Head of caudate nucleus (tissue), 42 donors: ENCODE measurements at places on chromosomes 3 and 15.

DNA sequence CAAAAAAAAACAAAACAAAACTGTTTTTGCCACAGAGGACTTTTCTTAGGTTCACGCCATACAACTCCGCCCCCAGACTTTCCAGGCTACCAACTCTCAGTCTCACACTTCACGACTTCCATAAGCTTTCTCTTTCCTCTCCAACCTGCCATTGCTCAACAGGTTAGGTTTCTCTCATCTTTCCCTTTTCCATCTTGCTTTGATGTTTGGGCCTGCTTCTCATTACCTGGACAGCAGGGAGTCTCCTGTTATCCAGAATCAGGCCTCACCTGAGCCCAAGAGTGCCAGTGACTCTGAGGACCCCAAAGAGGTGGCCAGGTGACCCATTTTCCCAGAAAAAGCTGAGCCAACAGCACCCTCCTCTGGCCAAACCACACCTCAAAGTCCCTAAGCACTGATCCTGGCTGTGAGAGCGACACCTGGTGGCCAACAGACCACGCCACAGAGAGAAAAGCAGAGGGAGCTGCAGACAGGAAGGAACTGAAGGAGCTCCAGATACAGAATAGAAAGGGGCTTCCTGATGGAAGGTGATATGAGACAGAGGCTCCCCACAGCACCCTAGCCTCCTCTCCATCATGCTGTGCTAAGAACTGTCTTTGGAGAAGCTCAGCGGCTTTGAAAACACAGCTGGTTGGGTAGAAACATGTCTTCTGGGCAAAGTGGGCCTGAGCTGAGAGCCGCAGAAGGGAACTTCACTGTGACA lies 4.0 kb downstream of the CCDC51 start:
- peak; percentile 93 for DNase-seq

- peak; percentile 97 for DNase-seq
Measured at GRCh38 chr15:69058830-69059556, 44.5 kb downstream of the NOX5 start.

DNA sequence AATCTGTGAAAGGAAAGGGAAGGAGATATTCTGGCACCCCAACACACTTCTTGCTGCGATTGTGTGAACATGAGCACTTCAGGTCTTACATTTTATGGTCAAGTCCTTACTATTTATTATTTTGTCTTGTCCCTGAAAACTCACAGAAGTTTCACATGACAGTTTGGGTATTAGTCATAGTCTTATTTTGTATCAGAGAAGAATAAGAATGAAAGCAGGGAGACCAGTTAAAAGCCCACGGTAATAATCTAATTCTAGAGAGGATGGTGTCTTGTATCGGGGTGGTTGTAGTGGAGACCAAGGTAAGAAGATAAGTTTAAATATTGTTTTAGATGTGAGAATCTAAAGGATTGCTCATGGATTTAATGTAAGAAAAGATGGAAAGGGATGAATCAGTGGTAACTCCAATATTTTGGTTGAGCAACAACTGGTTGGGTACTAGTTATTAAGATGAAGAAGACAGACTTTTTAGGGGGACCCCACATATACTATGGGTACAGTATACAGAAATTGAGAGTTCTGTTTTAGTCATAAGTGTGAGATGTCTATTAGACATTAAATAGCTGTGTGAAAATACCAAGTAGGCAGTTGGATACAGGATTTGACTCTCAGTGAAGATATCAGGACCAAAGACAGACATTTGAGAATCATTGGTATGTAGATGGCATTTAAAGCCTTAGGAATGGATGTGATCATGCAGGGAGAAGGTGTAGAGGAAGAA lies 227.6 kb downstream of the MFSD1 start:
- DNase-seq, result no peak

GRCh38 chr3:47113669-47114365 lies 50.1 kb downstream of the SETD2 start:
- no peak for DNase-seq

DNA sequence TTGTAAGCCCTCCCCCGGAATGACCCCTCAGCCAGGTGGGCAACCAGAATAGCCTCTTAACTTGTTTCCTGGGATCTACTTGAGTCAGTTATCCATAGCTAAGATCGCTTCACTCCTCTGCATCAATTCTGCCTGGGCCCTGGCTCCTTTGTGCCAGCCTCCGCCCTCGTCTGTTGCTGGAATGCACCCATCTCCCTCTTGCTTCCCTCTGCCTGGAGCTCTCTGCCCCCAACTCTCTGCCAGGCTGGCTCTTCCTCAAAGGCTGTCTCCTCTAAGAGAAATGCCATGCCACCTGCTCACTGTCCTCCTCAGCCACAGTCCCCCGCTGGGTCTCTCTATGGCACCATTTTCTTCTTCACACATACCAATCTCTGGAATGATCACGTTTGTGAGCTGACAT lies 240.8 kb downstream of the ADAMTS17 start:
- no peak for DNase-seq

DNA sequence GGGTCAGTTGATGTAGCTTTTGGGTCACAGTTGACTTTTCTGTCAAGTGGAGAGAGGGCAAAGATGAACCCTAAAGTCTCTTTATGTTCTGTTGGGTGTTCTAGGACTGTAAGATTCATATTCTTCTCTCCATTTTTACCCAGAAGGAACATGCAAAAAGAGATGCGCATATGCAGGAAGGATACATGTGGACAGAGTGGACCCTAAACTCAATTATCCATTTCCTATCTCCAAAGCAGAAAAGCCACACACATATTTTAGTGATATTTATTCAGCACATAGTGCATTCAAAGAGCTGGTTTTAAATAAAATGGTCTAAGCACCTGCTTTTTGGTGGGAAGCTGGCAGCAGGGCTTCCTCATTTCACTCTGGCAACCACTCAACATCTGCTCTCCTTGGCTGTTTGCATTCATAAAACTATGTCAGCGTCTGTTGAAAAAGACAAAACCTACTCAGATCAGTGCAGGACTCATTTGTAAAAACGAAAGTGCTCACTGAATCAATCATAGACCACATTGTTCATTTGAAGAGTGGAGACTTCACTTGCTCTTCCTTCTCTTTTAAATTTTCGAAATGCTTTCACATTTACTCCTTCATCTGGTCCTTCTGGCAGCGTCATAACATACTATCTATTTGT lies 96.6 kb downstream of the SEMA6D start:
- no peak for DNase-seq

DNA sequence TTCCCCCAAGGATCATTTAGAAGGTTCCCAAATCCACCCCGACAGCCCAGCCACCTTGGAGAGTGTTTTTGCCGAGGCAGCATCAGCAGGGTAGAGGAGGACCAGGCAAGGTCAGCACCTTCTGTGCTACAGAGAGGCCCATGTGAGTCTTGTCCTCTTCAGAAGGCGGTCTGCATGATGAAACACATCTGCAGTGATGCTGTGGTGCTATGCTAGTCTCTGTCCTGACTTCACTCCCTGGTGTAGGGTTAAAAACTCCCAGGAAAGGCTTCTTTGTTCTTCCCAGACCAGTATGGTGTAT lies 87.9 kb downstream of the ITPR1 start:
- DNase-seq, result no peak

GRCh38 chr3:18477620-18478019 lies 52.5 kb upstream of the SATB1 start:
- DNase-seq, result no peak
